ENCODE measurements at places on chromosomes 1 and 21.
A peak's percentile ranks its signal among the peaks of the same experiment; 100 is the strongest.

DNA sequence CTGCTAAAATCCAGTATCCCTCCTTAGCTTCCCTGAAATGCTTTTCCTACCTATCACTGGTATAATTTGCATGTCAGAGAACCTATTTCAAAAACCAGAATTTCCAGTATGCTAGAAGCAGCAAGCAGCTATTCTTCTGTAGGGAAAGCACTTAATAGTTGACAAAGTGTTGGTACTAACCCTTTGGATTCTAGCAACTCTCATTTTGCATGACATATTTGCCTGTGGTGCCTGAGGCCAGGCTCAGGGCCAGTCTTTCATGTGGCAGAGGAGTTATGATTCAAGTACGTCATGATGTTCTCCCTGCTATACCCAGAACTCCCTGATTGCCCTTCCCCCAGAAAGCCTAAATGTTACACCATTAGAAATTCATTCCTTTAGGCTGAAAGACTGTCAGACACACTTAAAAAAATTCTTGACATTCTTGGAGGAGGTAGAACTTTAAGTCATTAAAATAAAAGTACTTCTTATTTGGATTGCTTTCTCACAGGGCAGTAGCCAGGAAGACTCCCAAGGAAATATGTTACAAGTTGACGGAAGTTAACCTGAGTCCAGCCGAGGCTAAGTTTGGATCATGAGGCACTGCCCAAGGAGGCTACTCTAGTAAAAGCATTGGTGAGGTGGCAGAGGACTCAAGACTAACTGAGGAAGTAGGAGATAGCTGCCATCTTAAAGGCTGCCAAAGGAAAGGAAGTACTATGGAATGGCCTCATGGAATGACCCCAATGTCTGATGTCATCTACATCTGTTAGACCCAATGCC lies 298.4 kb upstream of the SPAG17 start:
- H3K4me1 ChIP-seq: no peaks in the 10 kb centered on the region
- no peak overlapping the region for H3K4me3 ChIP-seq
- no peaks in the 10 kb centered on the region for H3K36me3 ChIP-seq
- no peak overlapping the region for H3K27ac ChIP-seq
- DNase-seq: no peak
- H3K27me3 ChIP-seq: no peaks in the 10 kb centered on the region

DNA sequence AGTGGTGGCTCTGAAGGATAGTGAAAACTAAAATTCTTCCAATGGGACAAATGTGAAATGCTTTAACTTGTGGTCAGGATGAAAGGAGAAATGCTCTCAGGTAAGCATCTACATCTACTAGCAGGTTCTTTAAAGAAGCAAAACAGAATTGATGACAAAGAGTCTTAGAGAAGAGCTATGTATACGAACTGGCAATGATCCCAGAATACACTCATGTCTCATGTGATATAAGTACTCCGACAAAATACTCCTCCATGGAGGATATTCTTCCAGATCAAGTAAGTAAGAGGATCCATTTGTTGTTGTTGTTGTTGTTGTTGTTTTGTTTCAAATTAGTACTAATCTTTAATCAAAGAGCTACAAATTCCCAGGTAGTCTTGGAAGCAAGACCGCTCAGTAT lies 174.0 kb upstream of the ATP1B1 start:
- DNase-seq: no peak
- H3K27ac ChIP-seq: no peak overlapping the region
- no peaks in the 10 kb centered on the region for H3K27me3 ChIP-seq

DNA sequence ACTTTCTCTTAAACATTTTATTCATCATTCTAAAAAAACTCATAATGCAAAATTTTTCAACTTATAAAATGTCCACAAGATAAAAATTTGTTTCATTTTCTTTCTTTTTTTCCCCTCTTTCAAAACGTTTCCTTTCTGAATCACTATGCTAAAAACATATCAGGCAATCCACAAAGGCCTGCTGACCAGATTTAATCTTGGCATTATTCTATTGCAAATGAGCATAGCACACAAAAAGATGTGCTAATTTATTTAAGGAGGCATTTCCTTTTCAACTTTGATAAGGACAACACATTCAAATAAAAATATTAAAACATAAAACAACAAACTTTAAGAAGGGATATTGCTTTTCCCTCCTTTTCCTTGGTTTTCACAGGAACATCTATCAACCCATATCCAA lies 215.3 kb upstream of the FOXD3 start:
- DNase-seq: no peak
- no peaks in the 10 kb centered on the region for H3K36me3 ChIP-seq
- no peak overlapping the region for H3K4me3 ChIP-seq
- no peaks in the 10 kb centered on the region for H3K4me1 ChIP-seq

GRCh38 chr1:50658459-50659076 lies 235.3 kb upstream of the DMRTA2 start:
- H3K27ac ChIP-seq: no peak overlapping the region
- H3K27me3 ChIP-seq: no peaks in the 10 kb centered on the region
- no peaks in the 10 kb centered on the region for H3K36me3 ChIP-seq

DNA sequence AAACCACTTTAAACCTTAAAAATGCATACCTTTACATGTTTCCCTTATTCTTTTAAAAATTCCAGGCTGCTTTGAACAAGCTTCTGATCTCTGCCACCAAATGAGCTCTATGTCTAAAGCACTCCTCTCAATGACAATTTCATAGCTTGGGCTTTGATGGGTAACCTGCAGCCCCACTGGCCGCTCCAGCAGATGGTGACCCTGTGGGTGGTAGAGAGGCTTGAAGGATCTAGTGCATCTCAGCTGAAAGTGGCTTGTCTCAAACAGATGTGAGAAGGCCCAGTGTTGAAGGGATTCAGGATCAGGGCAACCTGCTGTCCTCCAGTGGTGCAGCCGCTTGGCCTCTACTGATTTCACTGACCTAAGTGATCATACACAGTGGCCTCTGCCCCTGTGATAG lies 84.7 kb upstream of the IRF2BP2 start:
- no peak overlapping the region for H3K4me3 ChIP-seq
- H3K27me3 ChIP-seq: no peaks in the 10 kb centered on the region
- H3K36me3 ChIP-seq: no peaks in the 10 kb centered on the region
- no peak for DNase-seq

DNA sequence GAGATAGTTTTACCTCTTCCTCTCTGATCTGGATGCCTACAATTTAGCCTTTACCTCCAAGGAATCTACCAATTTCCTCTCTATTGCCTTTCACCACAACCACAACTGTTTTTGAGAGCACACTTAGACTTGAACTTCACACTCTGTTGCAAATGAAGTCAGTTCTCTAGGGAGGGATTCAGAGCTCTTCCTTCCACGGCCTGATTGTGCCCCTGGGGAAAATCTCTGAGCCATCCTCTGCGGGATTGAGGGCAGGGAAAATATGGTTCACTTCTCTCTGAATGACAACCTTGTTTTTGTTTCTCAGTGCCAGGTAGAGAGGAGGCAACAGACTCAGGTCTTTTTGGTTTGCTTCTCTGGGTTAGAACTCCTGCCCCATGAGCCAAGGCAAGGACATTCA lies 35.4 kb upstream of the BCL10 start:
- H3K27ac ChIP-seq: no peak overlapping the region
- no peaks in the 10 kb centered on the region for H3K36me3 ChIP-seq
- peaks cover 9% of the 10 kb centered on the region for H3K4me1 ChIP-seq
- no peak overlapping the region for H3K4me3 ChIP-seq

DNA sequence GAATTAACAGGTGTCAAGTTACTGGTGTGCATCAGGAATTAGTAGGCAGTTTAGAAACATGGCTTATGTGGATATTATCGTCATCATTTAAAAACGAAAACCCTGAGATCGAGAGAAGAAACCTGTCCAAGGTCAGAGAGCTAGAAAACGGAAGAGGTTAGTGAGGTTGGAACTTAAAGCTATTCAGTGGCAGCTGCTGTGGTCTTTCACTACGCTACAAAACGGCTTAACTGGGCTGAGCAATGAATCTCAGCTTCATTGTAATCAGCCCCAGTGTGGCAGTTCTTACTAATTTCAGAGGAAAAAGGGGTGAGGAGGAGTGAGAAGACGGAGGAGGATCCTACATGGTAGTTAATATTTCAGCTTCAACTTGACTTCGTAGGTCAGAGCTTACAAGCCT lies 77.9 kb downstream of the DAB1 start:
- no peak for DNase-seq
- no peaks in the 10 kb centered on the region for H3K36me3 ChIP-seq
- H3K27ac ChIP-seq: no peak overlapping the region
- H3K4me3 ChIP-seq: no peak overlapping the region
- no peaks in the 10 kb centered on the region for H3K4me1 ChIP-seq

- peak; percentile 64 for DNase-seq
- no peaks in the 10 kb centered on the region for H3K27me3 ChIP-seq
- H3K4me3 ChIP-seq: no peak overlapping the region
- no peak overlapping the region for H3K27ac ChIP-seq
Measured at GRCh38 chr1:21064057-21064456, 112.6 kb downstream of the EIF4G3 start.

DNA sequence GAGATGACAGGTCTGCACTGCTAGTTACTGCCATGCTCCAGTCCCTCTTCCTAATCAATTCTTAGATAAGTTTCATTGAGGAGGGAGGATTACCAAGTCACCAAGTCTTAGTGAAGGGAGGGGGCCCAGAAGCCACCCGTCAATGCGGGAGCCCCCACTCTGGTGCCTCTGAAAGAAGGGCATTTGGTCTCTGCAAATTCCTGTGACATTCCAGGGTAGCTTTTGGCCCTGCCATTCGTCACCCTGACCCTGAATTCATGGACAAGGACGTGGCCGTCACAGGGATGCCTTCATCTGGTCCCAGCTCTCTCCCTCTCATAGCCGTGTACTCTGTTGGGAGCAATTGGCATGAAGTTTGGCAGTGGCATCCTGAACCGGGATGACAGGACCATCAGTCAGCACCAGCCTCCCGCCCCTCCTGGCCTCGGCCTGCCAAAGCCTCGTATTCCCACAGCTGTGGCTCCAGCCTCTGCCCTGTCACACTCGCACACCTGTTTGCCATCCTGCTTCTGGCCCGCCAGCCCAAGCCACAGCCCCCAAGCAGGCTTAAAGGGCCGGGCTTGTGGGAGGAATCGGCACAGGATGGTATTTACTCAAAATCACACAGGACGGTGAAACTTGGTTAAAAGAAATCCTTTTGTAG lies 150.7 kb downstream of the CLIC6 start:
- H3K36me3 ChIP-seq: no peaks in the 10 kb centered on the region
- H3K27ac ChIP-seq: no peak overlapping the region
- H3K4me3 ChIP-seq: no peak overlapping the region
- DNase-seq: no peak

GRCh38 chr21:42096566-42096965 lies 25.4 kb downstream of the UMODL1 start:
- peaks cover 4% of the 10 kb centered on the region for H3K4me1 ChIP-seq
- no peaks in the 10 kb centered on the region for H3K36me3 ChIP-seq
- H3K4me3 ChIP-seq: no peak overlapping the region
- H3K27ac ChIP-seq: no peak overlapping the region

DNA sequence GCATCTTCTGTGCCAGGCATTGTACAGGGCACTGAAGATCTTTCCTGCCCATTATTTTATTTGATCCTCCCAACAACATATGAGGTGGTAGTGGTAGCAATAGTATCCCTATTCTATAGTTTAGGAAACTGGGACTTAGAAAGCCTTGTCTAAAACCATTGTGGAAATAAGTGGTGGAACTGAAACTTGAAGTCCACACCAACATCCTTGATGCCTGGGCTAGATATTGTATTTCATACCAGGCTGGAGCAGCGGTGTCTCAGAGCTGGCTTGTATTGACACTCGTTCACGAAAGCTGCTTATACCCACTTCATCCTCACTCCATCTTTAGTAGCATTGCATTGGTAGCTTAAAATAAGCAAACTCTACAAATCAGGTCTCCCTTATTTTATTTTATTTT lies 9.7 kb upstream of the CTSS start:
- no peaks in the 10 kb centered on the region for H3K36me3 ChIP-seq
- no peak overlapping the region for H3K4me3 ChIP-seq
- no peak overlapping the region for H3K27ac ChIP-seq
- H3K4me1 ChIP-seq: no peaks in the 10 kb centered on the region
- DNase-seq: no peak
- H3K27me3 ChIP-seq: no peaks in the 10 kb centered on the region
